ENCODE measurements at places on chromosomes 6 and 20.

DNA sequence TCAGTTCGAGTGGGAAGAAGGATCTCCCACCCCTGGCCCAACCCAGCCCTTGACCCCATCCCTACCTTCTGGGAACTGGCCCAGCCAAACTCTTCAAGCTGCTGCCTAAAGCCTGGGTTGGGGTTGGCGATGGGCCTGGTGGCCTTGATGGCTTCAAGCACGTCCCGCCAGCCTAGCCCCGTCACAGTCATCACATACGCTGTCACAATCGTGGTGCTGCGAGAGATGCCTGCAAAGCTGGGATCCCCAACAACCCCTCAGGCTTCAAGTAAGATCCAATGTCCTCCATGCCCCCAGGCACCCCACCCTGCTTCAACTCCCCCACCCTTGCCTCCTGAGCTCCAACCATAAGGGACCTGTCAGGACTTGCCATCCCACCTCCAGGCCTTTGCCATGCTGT is 7.8 kb downstream of the DUSP15 start:
- DNase-seq: no peak

DNA sequence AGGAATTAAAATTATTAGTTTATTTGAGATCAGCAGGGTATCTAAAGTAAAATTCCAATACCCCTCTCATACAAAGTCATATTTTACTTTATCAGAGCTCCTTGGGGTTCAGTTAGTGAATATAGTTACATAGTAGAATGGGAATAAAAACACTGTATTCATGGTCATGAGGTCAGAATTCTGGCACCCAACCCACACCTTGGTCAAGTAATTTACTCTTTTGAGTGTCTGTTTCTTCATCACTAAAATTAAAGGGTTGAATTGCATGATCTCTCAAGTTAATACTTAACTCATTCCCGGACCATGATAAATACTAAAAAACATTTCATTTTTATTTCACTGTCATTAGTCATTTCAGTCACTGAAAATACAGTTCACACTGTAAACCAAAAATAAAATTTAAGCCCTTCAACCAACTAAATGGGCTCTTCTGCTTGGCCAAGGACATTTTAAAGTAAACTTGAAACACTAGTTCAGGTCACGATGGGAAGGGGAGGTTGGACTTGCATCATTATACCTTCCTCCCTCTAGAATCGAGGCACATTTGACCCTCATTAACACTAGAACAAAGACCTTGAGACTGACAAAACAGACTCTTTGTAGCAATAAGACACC is 21.1 kb upstream of the HLA-DRB1 start:
- DNase-seq: no peak

GRCh38 chr6:138307816-138308730 is 69.6 kb upstream of the SMIM28 start:
- no peak for DNase-seq

DNA sequence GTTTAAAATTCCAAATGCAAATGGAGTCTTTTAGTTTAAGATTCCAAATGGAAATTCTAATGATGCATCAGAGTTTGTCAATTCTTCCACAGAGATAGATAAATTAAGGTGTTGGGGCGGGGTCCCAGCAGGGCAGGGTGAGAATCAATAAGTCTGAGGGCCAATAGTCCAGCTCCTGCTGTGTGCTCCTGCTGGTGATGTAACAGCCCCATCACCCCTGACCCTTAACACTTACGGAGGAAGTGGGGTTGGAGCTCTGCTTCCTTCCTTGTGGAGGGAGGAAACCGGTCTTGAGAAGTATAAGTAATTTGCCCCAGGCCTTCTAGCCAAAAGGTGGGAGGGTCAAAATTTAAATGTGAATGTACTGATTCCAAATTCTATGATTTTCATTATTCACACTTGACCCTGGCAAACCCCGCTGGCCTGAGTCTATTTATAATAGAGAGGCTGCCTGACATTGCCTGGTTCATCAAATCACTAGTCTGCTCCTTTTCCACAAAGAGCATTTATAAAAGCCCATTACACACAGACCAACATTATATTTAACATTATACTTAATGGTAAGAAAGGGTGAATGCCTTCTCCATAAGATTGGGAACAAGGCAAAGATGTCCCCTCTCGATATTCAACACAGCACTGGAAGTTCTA is 17.2 kb downstream of the ZBTB2 start:
- no peak for DNase-seq

GRCh38 chr20:10110151-10110550 is 75.4 kb downstream of the ANKEF1 start:
- DNase-seq: no peak

GRCh38 chr6:139920027-139920775 is 545.8 kb upstream of the CITED2 start:
- DNase-seq: no peak

GRCh38 chr20:64241061-64241460 is 14.5 kb upstream of the PCMTD2 start:
- no peak for DNase-seq

DNA sequence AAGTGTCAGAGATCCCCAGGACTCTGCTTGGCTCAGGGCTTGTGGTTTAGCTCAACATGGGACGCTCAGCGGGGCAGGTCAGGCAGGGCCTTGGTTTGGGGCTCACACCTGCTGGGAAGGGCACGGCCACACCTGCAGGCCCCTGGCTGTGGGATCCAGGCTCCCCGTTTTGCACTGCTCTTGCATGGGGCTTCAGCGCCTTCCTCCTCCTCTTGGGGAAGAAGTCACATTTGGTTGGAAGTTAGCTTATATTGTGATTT is 378.3 kb downstream of the CDH4 start:
- DNase-seq: no peak

DNA sequence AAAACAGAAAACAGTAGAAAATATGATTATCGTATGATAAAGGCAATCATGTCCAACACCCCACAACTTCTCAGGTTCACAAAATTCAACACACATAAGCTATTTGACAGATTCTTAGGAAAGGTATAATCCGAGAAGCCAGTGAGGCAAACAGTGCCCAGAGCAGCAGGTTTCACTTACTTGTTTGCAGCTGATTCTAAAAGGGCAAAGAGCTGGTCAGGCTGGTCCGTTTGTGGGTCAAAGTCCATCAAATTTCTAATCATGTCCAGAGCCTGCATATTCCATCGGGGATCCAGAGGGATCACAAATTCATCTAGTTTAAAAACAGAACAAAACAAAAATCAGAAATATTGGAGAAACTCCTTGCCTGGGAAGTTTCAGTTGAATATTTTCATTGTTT is 69.8 kb upstream of the LYRM2 start:
- DNase-seq: no peak

DNA sequence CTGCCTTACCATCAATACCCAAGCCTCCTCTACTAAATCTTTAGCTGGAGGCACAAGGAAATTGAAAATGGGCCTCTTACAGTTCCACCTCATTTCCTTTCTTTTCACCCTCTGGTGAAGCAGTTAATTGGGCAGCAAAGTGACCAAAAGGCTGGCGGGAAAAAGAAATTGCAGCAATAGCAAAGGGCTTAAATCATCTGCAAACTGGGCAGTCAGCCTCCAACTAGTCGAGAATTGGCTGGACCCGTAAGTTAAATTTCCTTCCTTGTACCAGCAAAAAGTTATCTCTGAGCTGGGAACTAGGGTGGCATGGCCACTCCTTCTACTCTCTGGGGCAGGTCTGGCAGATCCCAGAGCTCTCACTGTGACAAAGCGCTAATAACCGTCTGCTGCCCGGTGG is 33.5 kb downstream of the GHRH start:
- DNase-seq: no peak

DNA sequence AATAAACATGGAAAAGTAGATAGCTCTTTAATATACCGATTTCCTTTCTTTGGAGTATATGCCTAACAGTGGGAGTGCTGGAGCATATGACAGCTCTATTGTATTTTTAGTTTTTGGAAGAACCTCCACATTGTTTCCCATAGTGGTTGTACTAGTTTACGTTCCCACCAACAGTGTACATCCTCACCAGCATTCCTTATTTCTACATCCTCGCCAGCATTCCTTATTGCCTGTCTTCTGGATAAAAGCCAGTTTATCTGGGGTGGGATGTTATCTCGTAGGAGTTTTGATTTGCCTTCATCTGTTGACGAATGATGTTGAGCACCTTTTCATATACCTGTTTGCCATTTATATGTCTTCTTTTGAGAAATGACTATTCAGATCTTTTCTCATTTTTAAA is 2.6 kb downstream of the MICA start:
- DNase-seq: no peak
